ENCODE measurements at places on chromosomes 12 and 14. TPM values are rescaled to one million over a fixed set of nuclear protein-coding genes. Genes with fewer than 3 reads are reported as not detected.

DNA sequence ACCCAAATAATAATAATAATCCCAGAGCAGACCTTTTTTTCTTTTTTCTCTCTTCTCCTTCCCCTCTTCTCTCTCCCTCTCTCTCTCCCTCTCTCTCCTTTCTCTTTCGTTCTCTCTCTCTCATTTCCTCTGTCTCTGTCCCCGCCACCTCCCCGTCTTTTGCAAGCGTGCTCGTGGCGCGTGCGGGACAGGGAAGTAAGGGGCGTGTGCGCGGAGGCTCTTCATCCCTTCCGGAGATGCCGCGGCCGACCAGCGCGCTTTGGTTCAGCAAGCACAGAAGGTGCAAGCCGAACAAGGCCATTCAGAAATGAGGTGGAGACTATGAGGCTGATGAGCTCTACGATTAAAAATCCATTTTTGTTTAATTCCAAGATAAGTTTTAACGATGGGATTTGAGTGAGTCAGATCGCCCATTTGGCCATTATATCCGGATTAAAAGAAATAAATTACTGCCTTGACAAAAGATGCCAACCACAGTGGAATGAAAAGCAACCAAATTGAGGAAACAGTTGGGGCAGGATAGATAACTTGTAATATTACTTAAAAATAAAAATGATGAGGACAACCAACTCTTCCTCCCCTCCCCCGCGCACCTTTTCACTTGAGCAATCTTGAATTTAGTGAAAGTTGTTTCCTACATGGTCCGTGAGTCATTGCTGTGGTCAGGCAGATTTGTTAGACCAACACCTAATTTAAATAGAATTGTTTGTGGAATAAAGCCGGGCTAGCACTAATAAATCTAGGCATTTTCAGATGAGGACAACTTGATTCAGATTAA is 1.2 kb upstream of the AMIGO2 start:
- H3K27ac ChIP-seq, result 0 out of 2 replicates have a peak overlapping the region, but pooled peaks have one; percentile 25
- H3K4me3 ChIP-seq, result peak overlapping the region; percentile 88
- DNase-seq, result peak; percentile 39
- H3K36me3 ChIP-seq, result no peaks in the 10 kb centered on the region

DNA sequence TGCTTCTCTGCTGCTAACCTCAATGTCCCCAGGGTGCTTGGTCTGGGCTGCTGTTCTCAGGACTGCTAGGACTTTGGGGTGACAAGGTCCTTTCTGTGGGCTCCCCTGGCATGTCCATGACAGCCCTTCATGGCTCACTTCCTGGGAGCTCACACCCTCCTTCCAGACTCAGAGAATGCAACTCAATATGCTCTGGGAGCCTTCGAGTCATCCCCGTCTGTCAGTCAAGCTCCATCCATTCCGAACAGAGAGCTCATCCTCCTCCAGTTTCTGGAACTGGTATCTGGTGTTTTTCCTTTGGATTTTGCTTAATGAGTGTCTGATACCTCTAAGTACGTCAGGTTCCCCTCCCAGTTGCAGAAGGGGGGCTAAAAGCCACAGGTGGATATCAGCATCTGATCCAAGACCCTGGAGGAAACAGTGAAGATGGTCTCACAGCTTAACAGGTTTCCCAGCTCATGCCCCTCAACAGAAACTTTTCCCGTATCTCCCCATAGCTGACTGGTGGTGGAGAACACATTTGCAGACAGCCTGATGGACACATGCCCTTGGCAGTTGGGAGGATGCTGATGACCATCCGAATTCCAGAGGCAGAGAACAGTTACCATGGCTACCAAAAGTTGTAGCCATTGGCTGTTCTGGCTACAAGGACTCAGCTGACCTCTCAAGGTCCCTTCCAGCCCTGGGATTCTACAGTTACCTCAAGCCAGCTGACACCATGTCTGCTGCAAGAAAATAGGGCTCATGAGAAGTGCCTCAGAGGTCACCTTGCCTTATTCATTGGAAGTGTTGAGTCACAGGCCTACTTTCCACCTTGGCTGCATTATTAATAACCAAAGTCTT is 9.5 kb upstream of the RAB35 start:
- no peak for DNase-seq
- no peak overlapping the region for H3K4me3 ChIP-seq
- H3K27ac ChIP-seq, result peak overlapping the region; percentile 58

DNA sequence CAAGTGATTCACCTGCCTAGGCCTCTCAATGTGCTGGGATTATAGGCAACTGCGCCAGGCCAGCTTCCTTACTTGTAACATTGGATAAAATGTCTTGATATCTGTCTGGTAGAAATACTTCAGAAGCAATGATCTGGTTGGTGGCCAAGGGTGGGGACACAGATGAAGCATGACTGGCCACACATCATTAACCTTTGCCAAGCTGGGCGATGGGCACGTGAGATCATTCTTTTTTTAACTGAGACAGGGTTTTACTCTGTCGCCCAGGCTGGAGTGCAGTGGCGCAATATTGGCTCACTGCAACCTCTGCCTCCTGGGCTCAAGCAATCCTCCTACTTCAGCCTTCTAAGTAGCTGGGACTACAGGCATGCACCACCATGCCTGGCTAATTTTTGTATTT is 31.1 kb downstream of the PLEKHH1 start:
- H3K4me3 ChIP-seq, result no peak overlapping the region
- H3K27me3 ChIP-seq, result no peaks in the 10 kb centered on the region
- H3K4me1 ChIP-seq, result peaks cover 21% of the 10 kb centered on the region
- peak overlapping the region; percentile 86 for H3K27ac ChIP-seq

GRCh38 chr12:1161197-1161596 is 170.2 kb downstream of the ERC1 start:
- H3K4me1 ChIP-seq, result no peaks in the 10 kb centered on the region
- H3K4me3 ChIP-seq, result no peak overlapping the region
- H3K36me3 ChIP-seq, result peaks cover 9% of the 10 kb centered on the region
- no peak for DNase-seq
- H3K27ac ChIP-seq, result no peak overlapping the region

- peaks cover 3% of the 10 kb centered on the region for H3K36me3 ChIP-seq
- H3K27ac ChIP-seq, result no peak overlapping the region
- peaks cover 5% of the 10 kb centered on the region for H3K27me3 ChIP-seq
Observed at GRCh38 chr12:131407221-131408035, 303.5 kb upstream of the SFSWAP start.

GRCh38 chr12:77686760-77687159 is 143.9 kb upstream of the NAV3 start:
- no peak overlapping the region for H3K27ac ChIP-seq
- H3K36me3 ChIP-seq, result no peaks in the 10 kb centered on the region
- peaks cover 8% of the 10 kb centered on the region for H3K4me1 ChIP-seq
- no peak for DNase-seq

Gene OR4K14
- total RNA-seq, result not detected

DNA sequence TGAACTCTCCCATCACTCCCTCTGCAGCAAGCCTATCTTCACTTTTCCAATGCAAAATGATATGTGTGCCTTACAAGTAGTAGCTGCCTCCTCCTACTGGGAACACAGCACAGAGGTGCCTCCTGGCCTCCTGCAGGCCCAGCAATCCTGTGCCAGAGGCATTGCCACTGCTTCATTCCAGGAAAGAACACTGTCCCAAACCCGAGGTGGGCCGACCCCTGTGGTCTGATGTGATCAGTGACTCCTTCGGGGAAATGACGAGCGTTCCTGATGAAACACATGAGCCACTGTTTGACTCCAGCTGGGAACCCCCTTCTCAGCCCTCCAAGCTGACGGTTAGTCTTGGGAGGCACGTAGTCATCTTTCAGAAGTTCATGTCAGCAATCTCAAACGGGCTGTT is 19.5 kb downstream of the PSMC1 start:
- peaks cover 24% of the 10 kb centered on the region for H3K36me3 ChIP-seq
- no peak overlapping the region for H3K4me3 ChIP-seq
- 0 out of 2 replicates have a peak, but pooled peaks cover 2% of the 10 kb centered on the region for H3K4me1 ChIP-seq

Gene KIF26A
- total RNA-seq, result 53.4 TPM

Gene C12orf50
- not detected for total RNA-seq

GRCh38 chr12:18158774-18159557 is 69.0 kb upstream of the RERGL start:
- 0 out of 2 replicates have a peak, but pooled peaks cover 6% of the 10 kb centered on the region for H3K27me3 ChIP-seq
- H3K4me3 ChIP-seq, result no peak overlapping the region
- H3K27ac ChIP-seq, result no peak overlapping the region
- DNase-seq, result peak; percentile 33
- peaks cover 34% of the 10 kb centered on the region for H3K36me3 ChIP-seq
- peaks cover 8% of the 10 kb centered on the region for H3K4me1 ChIP-seq

Gene LRIG3
- total RNA-seq, result 7.8 TPM

- H3K4me1 ChIP-seq, result no peaks in the 10 kb centered on the region
- H3K36me3 ChIP-seq, result peaks cover 43% of the 10 kb centered on the region
- H3K27me3 ChIP-seq, result no peaks in the 10 kb centered on the region
- H3K27ac ChIP-seq, result peak overlapping the region; percentile 63
- no peak for DNase-seq
- H3K4me3 ChIP-seq, result no peak overlapping the region
Observed at GRCh38 chr12:109448707-109449390, 28.3 kb downstream of the KCTD10 start.

GRCh38 chr12:103773109-103773910 is 67.7 kb downstream of the NT5DC3 start:
- no peak for DNase-seq
- H3K27ac ChIP-seq, result no peak overlapping the region
- H3K36me3 ChIP-seq, result peaks cover 28% of the 10 kb centered on the region
- H3K4me3 ChIP-seq, result no peak overlapping the region

Gene CPNE8
- total RNA-seq, result 7.2 TPM

DNA sequence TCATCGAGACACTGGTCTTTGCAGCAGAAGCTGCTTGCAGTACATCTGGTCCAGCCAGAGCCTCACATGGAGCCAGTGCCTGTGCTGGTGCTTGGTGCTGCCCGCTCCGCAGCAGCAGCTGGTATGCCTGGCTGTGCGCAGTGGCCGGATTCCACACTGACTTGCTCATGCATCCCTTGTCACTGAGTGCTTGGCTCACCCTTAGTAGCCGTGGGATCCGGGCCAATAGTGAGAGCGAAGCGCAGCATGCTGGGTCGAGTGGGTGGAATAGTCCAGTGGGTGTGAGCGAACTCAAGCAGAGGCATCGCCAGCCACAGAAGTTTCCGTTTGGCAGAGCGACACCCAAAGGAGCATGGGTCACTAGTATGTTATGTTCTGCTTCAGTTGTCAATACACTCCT is 10.1 kb upstream of the FBXO33 start:
- peaks cover 6% of the 10 kb centered on the region for H3K36me3 ChIP-seq
- DNase-seq, result no peak

DNA sequence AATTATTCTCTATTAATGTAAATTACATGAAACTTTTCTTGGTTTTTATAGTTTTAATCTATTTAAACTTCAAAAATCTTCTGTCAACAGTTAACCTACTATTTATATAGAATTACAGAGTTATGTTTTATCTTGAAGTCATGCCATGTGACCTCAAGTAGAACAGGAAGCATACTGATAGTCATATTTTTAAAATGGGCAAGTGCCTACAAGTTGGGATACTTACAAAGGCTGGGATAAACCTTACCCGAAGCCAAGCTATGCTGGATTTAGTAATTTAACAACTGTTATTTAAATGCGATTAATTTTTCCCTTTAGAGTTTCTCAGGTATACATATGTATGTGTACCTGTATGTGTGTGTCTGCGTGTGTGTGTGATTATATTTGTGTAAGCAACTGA is 266.9 kb downstream of the RASSF9 start:
- no peak for DNase-seq
- H3K4me3 ChIP-seq, result no peak overlapping the region
- no peak overlapping the region for H3K27ac ChIP-seq
- H3K27me3 ChIP-seq, result no peaks in the 10 kb centered on the region

DNA sequence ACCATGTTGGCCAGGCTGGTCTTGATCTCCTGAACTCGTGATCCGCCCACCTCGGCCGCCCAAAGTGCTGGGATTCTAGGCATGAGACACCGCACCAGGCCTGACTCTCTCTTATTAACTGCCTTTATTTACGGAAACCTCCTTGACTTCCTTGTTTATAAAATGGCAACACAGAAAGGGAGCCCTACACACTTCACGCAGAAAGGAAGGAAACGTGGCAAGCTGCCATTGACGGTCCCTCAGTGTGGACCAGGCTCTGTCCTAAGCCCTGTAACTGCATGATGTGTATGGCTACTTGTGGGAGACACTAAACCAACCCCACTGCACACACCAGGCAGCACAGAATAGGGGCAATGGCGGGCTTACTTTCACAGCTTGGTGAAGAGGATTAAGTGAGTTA is 11.7 kb downstream of the CINP start:
- H3K4me3 ChIP-seq, result no peak overlapping the region
- no peaks in the 10 kb centered on the region for H3K27me3 ChIP-seq
- no peaks in the 10 kb centered on the region for H3K4me1 ChIP-seq
- DNase-seq, result no peak

GRCh38 chr12:95918194-95918993 is 24.0 kb downstream of the CCDC38 start:
- peak; percentile 47 for DNase-seq
- H3K27me3 ChIP-seq, result no peaks in the 10 kb centered on the region
- H3K27ac ChIP-seq, result no peak overlapping the region
- H3K4me3 ChIP-seq, result no peak overlapping the region

Gene KERA
- not detected for total RNA-seq

Gene ARHGEF40
- total RNA-seq, result 58.8 TPM

- H3K4me1 ChIP-seq, result no peaks in the 10 kb centered on the region
- no peaks in the 10 kb centered on the region for H3K27me3 ChIP-seq
- H3K27ac ChIP-seq, result no peak overlapping the region
- no peak for DNase-seq
- H3K36me3 ChIP-seq, result no peaks in the 10 kb centered on the region
Observed at GRCh38 chr12:33988197-33988805, 34.0 kb upstream of the ALG10 start.

Gene ARHGDIB
- 1.6 TPM for total RNA-seq

Gene FOXA1
- 0.34 TPM for total RNA-seq

DNA sequence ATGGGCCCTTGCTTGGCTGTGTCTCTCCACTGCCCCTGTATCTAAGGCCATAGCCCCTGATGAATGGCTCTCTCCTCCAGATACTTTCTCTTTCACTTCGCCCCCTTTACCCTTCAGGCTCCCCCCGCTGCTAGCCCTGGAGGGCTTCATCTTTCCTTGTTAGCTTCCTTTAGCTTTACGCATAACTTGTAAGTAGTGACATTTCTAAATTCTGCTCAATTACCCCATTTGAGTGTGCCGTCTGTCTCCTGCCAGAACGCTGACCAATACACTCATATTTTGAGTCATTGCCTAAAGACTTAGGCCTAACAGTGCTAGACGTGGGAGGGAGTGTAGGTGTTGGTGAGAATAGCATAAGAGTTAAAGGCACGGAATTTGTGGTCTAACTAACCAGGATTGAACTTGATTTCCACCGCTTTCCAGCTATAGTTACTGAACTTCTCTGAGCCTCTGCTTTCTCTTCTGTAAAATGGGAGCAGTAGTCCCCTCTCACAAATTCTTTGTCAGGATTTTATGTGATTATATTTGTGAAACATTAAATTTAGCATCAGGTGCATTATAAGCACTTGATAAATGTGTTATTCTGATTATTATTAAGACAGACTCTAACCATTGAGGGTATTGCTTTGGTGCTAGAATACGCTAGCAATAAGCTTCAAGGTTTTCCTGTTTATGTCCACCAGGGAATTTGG is 129.3 kb downstream of the ZFP36L1 start:
- H3K4me3 ChIP-seq, result no peak overlapping the region
- H3K4me1 ChIP-seq, result peaks cover 24% of the 10 kb centered on the region
- H3K27ac ChIP-seq, result peak overlapping the region; percentile 11
- 0 out of 2 replicates have a peak, but pooled peaks cover 3% of the 10 kb centered on the region for H3K27me3 ChIP-seq
- H3K36me3 ChIP-seq, result no peaks in the 10 kb centered on the region
- no peak for DNase-seq

All from WTC11 (cell line).